ENCODE measurements at places on chromosomes 3 and 15.

DNA sequence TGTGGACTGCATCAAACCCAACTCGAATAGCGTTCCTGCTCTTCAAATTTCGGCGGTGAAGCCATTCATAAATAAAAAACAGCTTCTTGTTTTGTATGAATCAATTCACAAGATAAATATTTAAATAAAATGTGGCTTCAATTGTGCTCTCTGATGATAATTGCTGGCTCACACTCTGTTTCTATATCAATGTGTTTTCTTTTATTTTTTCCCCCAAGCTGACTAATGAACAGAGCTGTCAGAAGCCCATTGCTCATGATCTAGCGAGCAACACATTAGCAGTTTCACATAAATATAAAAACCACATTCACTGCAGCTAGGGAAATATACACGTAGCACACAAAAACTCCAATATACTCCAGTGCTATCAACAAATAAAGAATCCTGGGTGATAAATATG lies 45.0 kb upstream of the FOXP1 start:
- no peak for DNase-seq

GRCh38 chr15:70261083-70261482 lies 163.4 kb upstream of the TLE3 start:
- no peak for DNase-seq

GRCh38 chr3:35224565-35225295 lies 414.6 kb upstream of the ARPP21 start:
- no peak for DNase-seq

DNA sequence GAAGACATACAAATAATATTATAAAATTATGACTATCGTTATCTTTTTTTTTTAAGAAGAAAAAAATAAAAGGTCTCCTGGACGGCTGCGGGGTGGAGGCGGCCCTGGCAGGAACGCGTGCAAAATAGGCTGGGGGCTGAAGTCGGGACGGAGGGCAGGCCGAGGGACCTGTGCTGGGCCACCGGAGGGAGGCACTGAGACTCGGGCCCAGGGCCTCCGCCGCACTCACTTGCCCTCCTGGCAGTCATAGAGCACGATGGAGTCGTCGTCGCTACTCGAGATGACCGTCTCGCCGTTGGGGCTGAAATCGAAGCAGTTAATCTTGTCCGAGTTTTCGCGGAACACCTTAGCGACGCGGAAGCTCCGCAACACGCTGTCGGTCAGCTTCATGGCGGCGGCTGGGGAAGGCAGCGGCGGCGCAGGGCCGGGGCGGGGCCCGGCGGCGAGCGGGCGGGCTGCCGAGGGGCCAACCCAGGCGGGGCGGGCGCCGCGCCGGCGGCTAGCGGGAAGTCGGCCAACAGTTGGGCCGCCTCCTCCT lies 408 bp downstream of the WDR82 start:
- no peak for DNase-seq

- DNase-seq, result no peak
Observed at GRCh38 chr15:25727867-25728600, 135.1 kb downstream of the ATP10A start.

DNA sequence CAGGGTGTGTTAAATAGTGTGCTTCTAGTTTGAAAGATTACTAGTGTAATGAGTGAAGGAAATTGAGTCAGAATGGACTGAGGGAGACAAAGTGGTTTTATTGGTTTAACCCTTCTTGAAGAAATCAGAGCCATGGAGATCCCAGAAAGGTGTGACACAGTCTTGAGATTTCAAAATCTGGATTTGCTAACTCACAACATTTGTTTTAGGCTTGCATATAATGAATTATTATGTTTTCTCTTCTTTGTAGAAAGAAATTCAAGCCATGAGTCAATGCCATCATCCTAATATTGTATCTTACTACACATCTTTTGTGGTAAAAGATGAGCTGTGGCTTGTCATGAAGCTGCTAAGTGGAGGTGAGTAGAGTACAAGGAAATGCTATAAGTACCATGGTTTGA lies 25.1 kb downstream of the OXSR1 start:
- DNase-seq, result no peak

DNA sequence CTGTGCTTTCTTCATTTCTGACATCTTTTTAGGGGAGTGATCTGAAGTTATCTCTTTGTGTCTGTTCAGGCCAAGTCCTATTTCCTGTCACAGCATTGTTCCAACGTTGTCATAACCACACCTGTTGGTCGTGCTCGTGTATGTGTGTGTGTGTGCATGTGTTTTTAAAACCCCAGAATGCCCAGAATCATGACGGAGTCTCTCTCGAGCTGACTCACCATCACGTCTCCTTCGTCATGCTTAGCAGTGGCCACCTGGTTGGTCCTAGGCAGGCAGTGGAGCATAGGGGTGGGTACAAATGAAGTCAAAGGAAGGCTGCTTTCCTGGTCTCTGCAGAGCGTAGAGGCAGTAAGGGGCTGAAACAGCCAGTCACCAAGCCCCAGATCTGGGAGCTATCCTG lies 126.8 kb upstream of the ABHD17C start:
- DNase-seq, result no peak

- DNase-seq, result no peak
Observed at GRCh38 chr3:39142067-39142466, 11.3 kb downstream of the CSRNP1 start.

- DNase-seq, result no peak
Observed at GRCh38 chr3:38150780-38151528, 12.5 kb downstream of the MYD88 start.

DNA sequence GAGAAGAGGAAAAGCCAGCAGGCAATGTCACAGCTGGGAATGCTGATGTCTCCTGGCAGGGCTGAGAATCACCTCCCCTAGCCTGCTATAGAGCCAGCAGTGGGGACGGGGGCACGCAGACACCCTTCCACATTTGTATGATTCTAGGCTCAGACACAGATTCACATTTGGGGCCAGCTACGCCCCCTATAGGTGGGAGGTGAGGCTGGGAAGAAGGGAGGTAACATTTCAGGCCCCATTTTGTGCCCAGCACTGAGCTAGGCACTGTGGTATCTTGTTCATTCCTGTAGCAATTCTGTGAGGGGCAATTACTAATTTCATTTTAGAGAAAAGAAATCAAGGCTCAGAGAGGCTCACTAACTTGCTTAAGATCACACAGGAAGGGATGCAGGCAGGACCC lies 15.9 kb upstream of the ACAD9 start:
- no peak for DNase-seq

DNA sequence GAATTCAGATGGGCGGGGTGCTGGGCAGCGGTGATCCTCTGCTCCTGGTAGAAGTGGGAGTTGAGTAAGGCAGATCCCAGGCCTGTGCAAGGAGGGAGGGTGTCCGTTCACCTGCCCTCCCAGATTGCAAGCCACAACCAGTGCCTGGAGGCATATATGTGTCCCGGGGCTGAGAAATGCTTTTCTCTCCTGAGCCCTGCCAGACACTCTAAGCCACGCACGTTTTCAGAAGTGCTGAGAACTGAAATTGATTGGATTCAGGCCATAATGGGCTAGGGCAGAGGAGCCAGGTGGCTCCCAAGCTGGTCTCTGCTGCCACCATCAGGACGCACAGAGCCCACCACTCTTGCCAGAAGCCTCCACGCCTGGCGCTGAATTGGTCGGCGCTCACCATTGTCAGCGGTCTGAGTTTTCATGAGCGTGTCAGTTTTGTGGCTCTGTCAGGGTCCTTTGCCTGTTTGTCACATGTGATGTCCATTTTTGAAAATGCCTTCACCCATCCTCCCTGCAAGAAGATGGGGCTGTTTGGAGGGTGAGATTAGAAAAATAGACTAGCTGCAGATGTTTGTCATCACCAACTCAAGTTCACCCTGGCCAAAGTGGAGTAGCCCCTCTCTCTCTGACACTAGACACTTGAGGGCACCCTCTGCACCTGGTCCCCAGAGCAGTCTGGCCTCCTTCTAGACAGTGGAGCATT lies 15.4 kb upstream of the BFSP2 start:
- no peak for DNase-seq

- no peak for DNase-seq
Observed at GRCh38 chr3:5144316-5144994, 22.4 kb downstream of the ARL8B start.

DNA sequence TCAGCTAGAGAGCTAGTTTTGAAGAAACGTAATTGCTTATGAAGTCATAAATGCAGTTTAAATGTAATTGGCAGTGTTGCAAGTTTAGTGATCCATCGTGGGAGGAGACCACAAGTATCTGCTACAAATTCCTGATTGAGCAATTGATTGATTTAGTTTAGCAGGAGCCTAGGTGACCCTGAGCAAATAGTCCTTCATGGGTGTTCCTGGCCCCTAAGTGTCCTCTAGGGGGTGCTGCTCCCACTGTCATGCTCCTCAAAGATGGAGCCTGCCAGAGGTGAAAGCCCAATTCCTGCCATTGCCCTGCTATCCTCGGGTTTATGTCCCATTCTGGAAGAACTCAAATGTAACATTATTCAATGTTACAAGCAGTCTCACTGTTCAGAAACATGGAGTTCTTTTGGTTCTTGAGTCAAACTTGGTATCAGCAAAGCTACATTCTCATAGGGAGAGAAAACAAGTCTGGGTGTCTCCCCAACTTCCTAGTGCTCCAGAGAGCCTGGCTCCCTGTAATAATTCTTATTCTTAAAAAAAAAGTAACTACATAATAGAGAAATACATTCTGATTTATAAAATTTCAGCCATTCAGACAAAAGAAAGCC lies 29.8 kb upstream of the SENP5 start:
- peak; percentile 47 for DNase-seq

GRCh38 chr15:48579945-48580671 lies 65.4 kb downstream of the FBN1 start:
- no peak for DNase-seq

DNA sequence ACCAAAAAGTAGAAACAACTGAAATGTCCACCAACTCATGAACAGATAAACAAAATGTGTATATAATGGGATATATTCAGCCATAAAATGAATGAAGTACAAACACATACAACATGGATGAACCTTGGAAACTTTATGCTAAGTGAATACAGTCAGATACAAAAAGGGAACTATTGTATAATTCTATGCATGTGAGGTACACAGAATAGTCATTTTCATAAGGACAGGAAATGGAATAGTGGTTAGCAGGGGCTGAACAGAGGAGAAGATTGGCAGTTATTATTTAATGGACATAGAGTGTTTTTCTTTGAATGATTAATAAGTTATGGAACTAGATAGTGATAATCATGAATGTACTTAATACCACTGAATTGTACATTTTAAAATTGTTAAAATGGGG lies 20.0 kb upstream of the TRANK1 start:
- no peak for DNase-seq

DNA sequence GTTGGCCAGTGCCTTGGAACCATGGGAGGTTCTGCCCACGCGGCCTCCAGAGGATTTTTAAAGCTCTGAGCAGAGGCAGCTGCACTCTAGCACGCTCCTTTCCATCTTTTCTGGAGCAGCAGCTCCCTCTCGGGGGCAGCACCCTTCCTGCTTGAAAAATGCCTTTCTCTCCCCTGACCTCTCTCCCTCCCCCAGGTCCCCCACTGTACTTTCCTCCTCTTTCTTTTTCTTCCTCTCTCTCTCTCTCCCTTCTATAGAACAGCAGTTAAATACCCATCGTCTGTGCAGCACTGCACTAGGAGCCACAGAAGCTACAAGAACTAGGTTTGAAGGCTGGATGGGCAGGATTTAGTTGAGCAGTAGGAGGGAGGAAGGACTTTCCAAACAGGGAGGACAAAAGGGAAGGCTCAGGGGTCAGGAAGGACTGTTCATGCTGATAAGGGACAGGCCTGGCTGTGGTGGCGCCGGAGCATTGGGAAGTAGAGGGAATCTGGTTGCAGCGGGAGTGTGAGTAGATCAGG lies 4.4 kb downstream of the ALPK3 start:
- no peak for DNase-seq

DNA sequence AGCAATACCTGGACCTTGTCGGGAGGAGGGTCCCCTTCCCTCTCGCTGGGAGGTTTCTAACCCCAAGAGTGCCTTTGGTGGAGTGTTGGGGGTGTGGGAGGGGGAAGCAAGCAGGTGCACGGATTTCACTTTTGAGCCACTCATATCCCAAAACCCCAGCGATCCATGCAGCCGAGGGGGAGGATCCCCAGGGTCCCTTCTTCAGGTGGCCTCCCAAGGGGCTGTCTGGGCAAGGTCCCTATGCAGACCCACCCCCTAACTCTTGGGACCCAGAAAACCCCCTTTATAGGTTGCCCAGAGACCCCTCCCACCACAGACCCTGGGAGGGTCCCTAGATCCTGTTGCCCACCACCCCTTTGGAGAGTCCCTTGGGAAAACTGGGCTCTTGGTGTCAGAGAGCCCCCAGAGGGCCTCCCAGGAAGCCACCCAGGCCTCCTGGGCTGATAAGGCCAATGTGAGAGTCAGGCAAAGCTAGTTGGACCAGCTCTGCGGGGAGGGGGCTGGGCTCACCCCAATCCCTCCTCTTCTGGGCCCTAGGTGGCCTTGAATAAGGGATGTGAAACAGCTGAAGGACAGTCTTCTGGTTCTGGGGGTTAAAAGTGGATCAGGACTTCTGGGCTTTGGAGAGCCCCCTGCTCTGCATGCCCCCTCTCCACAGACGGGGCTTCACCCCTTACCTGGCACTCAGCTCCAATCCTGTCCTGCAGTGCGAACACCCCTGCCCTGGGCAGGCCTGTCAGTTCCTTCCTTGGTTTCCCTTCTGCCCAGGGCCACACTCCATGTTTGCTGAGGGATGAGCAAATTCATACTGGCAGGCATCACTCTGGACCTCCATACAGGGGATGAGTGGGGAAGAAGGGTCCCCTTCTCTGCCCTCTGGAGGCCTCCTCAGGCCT lies 932 bp upstream of the PLCD1 start:
- no peak for DNase-seq

DNA sequence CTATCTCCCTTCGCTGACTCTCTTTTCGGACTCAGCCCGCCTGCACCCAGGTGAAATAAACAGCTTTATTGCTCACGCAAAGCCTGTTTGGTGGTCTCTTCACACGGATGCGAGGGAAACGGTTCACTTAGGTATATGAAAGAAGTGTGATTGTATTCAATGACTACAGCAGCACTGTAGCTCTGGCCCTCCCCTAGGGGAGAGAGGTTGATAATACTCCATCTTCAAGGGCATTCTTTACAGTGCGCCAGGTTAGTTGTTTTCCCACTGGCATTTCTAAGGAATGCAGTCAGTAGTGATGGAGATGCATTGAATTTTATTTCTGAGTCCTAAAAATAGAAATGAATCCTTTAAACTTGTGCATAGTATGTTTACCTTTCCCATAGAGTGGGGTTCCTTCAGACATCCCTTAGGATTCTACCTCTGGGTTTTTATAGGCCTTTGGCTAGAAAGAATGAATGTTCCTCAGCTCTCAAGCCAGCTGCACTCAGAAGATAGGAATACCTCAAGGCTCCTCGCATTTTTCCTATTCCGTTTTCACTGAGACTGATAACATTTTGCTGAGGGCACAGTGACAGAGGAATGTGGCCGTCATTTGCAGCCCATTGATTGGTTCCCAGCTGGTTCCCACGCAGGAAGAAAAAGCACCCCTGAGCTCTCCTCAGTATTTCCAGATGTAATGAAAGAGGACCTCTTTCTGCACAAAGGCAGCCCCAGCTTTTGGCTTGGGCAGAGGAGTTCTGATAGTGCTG lies 131.8 kb upstream of the C2CD4B start:
- DNase-seq, result no peak

GRCh38 chr15:39555885-39556284 lies 25.0 kb upstream of the THBS1 start:
- no peak for DNase-seq

GRCh38 chr3:154121701-154122551 lies 736 bp downstream of the ARHGEF26 start:
- DNase-seq, result no peak

GRCh38 chr3:133792171-133792763 lies 13.3 kb upstream of the SRPRB start:
- no peak for DNase-seq

- no peak for DNase-seq
Observed at GRCh38 chr3:188062216-188062615, 91.7 kb upstream of the LPP start.

GRCh38 chr3:196044513-196044912 lies 37.4 kb downstream of the TFRC start:
- DNase-seq, result no peak
